Naive thymus-derived CD8-positive, alpha-beta T cell (primary cell): ENCODE measurements at places on chromosomes 2 and 18. TPM values are rescaled to one million over a fixed set of nuclear protein-coding genes. Genes with fewer than 3 reads are reported as not detected.

- peaks cover 33% of the 10 kb centered on the region for H3K4me1 ChIP-seq
- DNase-seq: no peak
- H3K36me3 ChIP-seq: peaks cover 4% of the 10 kb centered on the region
- H3K27ac ChIP-seq: peak overlapping the region; percentile 66
These were observed 77.6 kb upstream of the RBM44 start for GRCh38 chr2:237720957-237721356.

DNA sequence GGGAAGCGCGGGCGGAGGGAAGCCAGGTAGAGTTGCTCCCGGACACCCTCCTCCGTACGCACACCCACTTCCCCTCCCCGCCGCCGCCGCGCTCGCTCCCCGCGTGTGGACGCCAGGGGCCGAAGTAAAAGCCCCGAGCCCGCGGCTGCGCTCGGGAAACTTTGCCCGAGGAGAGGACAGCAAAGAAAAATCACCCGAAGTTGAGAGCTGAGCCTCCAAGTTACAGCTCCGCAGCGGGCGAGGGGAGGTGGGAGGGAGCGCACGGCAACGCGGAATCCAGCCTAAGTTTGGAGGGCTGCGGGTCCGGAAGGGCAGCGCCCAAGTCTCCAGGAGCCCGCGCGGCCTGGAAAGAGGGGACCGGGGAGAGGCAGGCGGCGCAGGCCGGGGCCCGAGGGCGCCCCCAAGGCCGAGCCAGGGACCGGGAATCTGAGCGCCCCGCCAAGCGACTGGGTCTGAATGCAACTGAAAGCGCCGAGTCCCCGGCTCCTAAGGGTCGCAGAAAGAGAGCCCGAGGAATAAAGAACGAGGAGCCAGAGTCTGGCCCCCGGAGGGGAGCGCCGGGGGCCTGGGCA lies 706 bp upstream of the BCL11A start:
- no peak for DNase-seq
- peaks cover 23% of the 10 kb centered on the region for H3K27me3 ChIP-seq
- no peak overlapping the region for H3K27ac ChIP-seq
- H3K36me3 ChIP-seq: no peaks in the 10 kb centered on the region

- H3K27ac ChIP-seq: no peak overlapping the region
- H3K36me3 ChIP-seq: no peaks in the 10 kb centered on the region
- peaks cover 16% of the 10 kb centered on the region for H3K27me3 ChIP-seq
- DNase-seq: peak; percentile 67
- peaks cover 11% of the 10 kb centered on the region for H3K4me1 ChIP-seq
These were observed 22.7 kb upstream of the PDIA6 start for GRCh38 chr2:10835052-10835970.

DNA sequence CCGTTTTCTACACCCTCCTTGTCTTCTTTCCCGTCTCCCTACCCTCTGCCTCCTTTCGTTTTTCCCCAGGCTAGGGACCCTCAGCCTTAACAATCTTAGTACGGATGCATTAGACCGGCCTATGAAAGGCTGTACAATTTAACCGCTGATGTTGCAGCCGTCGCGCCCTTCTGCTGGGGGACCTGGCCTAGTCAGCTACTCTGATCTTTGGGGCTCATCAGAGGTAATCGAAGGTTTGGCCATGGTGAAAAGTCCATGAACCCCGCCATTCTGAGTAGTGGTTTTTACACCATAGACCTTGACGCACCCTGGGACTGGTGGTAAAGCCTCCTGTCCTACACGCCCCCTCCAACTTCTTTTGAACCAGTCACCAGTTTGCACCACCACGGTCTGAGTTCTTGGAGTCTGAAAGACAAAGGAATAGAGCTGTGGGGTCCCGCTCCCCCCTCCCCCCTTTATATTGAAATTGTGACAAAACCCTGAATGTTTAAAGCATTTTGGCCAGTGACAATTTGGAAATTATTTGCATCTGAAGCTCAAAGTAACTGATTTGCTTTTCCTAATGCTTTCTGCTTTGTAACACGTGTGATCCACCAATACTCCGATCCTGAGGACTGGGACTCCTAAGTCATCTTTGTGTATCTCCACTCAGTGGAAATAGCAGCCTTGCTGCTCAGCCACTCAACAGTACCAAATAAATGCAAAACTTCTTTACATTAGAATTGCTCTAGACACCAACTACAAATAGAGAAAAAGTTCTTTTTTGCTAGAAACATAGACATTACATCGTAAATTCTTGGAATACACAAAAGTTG lies 642 bp upstream of the SRSF7 start:
- peak overlapping the region; percentile 99 for H3K4me3 ChIP-seq
- no peaks in the 10 kb centered on the region for H3K27me3 ChIP-seq
- no peak for DNase-seq
- peaks cover 50% of the 10 kb centered on the region for H3K4me1 ChIP-seq
- H3K27ac ChIP-seq: peak overlapping the region; percentile 100

- H3K4me1 ChIP-seq: peaks cover 45% of the 10 kb centered on the region
- no peak for DNase-seq
- H3K4me3 ChIP-seq: no peak overlapping the region
- peaks cover 88% of the 10 kb centered on the region for H3K27me3 ChIP-seq
- no peak overlapping the region for H3K27ac ChIP-seq
These were observed 3.1 kb upstream of the GATA6 start for GRCh38 chr18:22166069-22166950.

C1QL2 gene
- polyA plus RNA-seq: not detected

AKAIN1 gene
- not detected for polyA plus RNA-seq
